IPS DF 6.9 (cell line): ENCODE measurements at places on chromosomes 12 and 14.
A peak's percentile ranks its signal among the peaks of the same experiment; 100 is the strongest.

GRCh38 chr12:64616201-64616600 is 5.9 kb downstream of the RASSF3 start:
- no peak for DNase-seq

GRCh38 chr14:96051642-96052540 is 12.7 kb downstream of the C14orf132 start:
- DNase-seq, result no peak

- DNase-seq, result no peak
Observed at GRCh38 chr14:29858299-29858698, 69.3 kb downstream of the PRKD1 start.

DNA sequence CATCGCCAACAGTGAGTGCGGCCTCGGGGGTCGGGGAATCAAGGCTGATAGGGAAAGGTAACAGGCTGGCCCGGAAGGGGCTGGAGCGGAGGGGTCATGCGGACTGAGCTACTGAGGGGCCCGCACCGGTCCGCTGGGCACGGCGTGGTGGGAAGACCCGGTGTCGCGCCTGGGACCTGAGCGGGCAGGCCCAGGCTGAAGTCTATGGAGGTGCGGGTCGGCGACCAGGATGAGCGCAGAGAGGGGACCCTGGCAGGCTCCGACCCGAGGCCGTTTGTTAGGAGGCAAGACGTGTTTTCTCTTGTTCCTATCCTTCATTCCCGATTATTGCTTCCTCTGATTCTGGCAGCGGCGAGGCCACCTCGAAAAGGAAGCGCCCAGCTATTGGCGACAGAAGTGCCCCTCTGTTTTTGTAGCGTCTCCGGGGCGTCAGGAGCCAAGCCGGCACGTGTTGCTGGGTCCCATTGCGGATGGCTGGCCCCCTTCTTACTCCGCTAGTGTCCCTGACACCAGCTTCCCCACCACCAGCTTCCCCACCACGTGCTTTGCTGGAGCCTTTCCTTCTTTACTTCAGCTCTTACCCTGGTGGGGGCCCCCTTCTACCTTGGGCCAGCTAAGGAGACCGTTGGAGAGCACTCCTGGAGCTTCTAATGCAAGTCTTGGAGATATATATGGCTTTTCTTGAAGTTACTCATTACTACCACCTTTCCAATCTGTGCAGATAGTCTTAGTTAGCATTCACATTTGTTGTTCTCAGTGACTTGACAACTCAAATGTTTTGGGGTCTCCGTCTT is 653 bp downstream of the PA2G4 start:
- DNase-seq, result no peak

DNA sequence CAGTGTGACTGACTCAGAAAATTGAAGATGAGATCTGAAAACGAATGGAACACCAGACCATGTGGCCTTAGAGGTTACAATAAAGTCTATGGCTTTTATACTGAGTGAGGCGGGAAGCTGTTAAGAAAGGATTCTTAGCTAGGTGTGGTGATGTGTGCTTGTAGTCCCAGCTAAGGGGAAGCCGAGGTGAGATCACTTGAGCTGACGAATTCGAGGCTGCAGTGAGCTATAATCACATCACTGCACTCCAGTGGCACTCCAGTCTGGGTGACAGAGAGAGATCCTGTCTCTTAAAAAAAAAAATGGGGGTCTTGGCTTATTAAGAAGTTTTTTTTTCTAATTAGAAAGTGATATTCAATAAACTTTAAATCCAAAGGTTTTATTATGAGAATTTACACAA is 678.6 kb downstream of the TMTC2 start:
- no peak for DNase-seq

DNA sequence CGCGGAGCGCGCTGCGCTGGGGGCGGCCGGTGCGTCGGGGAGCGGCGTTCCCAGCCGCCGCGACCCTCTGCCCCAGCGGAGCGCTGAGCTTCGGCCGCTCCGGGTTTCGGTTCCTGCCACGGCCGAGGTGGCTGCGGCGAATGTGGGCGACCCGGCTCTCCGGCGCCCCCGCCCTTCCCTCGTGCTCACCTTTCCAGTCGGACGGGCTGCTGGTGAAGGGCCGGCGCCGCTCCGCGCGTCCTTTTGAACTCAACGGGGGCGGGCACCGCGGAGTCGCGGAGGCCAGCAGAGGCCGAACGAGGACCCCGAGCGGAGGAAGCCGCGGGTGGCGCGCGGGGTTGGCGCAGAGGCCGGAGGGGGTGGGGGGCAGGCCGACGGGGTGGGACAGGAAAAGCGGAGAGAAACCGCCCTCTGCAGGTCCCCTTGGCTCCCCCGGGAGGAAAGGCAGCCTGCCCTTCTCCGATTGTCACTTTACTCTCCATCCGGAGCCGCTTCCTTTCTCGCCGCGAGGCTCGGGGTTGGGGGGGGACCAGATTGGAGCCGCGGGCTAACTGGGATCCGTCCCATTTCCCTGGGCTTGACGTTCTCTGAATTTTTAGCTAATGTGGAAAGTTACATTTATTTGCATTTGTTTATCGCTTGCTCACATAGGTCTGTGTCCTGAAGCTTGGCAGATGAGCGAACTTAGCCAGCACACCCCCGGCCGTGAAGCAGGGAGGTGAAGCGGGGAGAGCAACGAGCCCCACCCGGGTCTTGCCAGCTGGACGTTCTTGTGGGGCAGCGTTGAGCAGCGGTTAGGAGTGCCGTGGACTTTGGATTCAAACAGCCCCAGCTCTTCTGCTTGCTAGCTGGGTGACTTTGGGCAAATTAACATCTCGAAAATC is at the start of gene SMAGP:
TSS of gene SMAGP (minus strand) at position 349 of the 884 bp plus-strand sequence. CDS start 1,137 bp downstream, outside the sequence.
- no peak for DNase-seq

DNA sequence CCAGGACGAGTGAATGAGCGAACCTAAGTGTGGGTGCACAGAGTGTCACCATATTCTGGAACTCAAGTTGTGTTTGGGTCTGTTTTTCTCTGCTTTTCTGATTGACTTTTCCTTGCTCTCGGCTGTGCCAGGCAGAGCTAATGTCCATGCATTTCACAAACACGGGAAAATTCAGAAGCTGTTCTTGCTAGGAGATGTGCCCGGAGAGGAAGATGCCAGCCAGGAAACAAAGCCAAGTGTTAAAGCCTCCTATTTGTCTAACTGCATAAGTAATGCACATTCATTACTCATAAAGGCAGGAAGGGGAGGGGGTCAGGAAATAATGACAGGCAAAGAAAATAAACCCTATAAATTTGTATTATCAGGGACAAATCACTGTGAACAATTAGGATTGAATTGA is 250.4 kb upstream of the SFSWAP start:
- no peak for DNase-seq

- no peak for DNase-seq
Observed at GRCh38 chr14:74599321-74599761, 12.7 kb downstream of the LTBP2 start.

DNA sequence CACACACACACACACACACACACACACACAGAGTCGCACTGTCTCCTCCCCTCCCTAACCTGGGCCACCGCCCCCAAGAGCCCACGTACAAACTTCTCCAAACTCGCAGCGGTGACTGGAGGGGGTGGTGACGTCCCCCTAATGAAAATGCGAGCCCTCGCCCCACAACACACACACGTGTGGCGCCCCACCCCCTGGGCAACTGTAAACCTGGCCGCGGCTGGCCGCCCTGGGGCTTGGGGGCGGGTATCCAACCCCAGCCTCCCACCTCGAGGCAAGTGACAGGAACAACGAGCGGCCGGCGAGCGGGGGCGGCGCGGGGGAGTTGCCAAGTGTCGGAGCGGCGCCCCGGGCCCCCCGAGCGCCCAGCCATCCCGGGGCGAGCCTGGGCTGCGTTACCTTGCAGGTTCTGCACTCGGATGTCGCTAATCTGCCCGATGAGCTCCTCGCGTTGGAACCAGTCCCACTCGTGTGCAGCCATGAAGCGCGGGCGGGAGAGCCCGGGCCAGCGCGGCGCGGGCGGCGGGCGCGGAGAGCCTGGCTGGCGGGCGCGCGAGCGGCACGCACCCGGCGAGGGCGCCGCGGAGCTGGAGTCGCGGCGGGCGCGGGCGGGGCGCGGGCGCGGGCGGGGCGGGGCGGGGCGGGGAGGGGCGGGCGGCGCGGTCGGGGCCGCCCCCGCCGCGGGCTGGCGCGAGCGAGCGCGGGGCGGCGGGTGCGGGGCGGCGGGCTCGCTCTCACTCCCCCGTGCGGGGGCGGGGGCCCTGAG is at the start of gene CLMN:
TSS of gene CLMN (minus strand) at position 597 of the 766 bp plus-strand sequence. CDS start at position 481, 116 bp downstream.
- no peak for DNase-seq

DNA sequence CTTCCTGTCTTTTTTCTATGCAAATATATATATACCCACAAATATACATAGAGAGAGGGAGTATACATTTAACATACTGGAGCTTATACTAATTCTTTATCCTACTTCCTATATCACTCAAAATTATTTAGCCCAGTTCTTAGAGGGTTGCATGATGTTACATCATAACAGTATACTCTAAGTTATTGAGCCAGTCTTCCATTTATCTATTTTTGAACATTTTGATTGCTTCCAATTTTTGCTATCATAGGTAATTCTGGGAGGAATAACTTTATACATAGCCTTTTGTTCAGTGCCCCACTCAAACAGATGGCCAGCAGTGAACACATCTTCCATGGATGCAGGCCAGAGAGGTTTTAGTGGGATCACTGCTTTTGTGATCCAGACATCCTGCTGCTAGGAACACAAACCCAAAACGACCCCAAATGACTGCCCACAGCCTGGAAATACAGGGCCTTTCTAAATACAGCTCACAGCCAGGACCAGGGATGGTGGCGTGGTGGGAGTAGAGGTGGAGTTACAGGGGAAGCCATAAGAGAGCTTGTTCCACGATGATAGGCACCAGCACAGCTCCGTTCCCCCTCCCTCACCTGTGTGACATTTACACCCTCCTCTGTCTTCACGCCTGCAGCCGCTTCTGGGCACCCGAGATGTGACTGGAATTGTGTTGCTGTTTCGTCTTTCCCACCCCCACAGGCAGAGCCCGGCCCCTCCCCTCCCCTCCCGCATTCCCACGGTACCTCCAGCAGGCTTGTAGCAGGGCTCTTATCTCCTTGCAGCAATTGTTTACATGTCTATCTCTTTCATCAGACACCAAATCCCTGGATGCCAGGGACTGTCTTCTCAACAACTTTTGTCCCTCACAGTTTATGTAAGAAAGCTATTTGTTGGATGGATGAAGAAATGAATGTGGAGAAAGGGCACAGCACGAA is 30.7 kb upstream of the HDAC7 start:
- DNase-seq, result no peak

DNA sequence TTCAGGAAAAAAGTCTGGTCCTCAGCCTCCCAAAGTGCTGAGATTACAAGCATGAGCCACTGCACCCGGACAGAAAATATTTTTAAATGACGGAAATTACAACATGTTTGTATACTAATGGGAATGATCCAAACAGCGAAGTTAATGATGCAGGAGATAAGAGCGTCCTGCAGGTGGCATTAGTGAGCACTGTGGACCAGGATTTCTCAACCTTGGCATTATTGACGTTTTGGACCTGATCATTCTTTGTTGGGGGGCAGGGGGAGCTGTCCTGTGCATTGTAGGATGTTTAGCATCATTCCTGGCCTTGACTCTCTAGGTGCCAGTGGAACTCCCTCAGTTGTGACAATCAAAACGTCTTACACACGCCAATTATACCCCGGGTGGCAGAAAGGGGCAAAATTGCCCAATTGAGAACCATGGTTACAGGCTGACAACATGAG is 34.1 kb downstream of the SCFD1 start:
- peak; percentile 39 for DNase-seq

- DNase-seq, result no peak
Observed at GRCh38 chr12:3641428-3642018, 111.4 kb downstream of the CRACR2A start.

GRCh38 chr12:124829008-124829707 is 34.5 kb downstream of the SCARB1 start:
- no peak for DNase-seq
